ENCODE measurements at places on chromosomes 7 and 10.

GRCh38 chr10:55870186-55870585 lies 490.9 kb downstream of the ZWINT start:
- DNase-seq: no peak

DNA sequence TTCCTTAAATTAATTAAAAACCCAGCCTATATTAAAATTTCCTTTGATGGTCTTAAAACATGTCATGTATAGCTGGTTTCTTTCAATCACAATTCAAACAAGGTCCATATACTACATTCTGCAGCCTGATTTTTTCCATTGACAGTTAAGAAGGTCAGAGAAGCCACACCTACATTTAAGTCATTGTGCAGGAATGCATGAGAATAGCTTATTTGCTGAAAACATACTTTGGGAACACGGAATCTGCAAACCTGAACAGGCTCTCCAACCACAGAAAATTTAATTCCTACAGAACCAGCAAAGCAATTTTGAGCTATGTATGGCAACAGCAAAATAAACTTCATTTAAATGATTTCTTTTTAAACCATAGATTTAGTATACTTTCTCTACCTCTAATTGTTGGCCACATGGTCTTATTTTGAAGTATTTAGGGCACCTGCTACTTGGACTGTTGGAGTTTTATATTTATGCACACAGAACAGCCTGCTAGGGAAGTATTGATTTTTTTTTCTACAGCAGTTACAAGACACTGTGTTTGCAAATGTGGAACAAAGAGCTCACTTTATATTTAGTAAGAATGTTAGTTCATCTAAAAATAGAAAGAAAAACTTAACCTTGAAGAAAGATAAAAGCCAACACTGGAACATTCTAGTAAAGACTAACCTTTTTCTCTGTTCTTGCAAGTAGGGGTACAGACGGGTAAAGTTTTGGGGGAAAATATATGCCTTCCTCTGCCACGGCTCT lies 240.9 kb upstream of the IMMP2L start:
- peak; percentile 26 for DNase-seq

DNA sequence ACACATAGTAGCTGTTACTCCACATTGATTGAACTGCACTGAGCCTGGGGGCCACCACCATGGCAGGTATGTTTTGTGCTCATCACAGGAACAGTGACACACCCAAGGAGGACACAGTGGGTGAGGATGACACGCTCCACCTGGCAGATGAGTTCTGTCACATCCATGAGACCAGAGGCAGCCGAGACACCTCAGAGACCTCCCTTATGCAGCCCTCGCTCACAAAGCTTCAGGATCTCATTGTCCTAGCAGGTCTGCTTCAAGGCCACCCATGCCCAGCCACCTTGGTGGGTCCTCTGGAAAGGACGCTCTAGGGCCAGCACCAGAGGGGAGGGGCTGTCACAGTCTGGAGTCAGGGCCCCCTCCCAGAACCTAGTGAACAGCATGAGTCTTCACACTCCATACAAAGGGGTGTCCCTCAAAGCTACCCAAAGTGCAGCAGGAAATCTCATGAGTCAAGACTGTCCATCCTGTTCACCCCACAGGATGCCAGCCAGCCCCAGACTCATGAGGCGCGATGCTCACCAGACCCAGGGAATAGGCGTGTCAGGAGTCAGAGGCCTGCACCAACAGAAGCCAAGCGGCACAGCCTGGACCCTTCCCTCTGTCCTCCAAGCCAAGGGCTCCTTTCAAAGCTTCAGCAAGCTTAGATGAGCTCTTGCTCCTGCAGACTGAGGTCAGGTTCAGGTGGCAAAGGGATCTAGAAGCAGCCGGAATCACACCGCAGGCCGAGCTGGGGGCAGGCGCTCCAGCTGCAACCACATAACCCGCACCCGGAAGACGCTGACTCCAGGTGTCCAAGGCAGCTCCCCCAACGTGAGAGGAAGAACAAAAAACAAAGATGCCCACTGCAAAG lies 9.6 kb downstream of the FAM53B start:
- no peak for DNase-seq

- DNase-seq: no peak
Measured at GRCh38 chr7:1113548-1113885, 25.6 kb downstream of the GPER1 start.

DNA sequence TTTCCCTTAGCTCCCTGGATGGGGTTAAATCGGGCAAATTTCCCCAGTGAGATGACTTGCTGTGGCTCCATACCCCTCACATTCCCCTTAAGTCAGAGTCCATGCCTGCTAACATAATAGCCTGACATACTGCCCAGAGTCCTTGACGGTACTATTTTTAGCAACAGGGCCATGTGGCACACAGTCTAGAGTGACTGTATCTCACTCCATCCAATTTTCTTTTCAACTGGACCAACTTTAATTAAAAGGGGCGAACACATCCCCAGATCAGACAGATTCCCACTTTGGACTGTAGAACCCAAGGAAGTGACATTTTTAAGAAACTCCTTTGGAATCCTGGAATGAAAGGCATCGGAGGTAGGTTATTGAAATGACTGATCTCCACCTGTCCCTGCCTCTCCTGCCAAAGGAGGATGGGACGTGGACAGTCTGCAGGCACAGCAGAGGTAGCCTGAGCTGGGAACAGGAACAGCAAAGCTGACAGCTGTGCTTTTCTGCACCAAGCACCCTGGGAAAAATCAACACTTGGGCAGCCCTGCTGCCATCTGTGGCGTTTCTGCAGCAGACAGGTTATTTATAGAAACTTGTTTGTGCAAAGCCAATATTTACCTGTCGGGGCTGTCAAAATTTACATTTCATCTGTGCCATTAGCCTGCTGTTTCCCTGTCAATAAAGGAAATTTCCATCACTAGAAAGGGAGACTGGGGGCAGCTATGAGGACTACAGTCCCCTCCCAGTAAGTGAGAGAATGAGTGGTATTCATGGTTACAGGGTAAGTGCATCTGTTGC lies 221.5 kb upstream of the AOAH start:
- no peak for DNase-seq

DNA sequence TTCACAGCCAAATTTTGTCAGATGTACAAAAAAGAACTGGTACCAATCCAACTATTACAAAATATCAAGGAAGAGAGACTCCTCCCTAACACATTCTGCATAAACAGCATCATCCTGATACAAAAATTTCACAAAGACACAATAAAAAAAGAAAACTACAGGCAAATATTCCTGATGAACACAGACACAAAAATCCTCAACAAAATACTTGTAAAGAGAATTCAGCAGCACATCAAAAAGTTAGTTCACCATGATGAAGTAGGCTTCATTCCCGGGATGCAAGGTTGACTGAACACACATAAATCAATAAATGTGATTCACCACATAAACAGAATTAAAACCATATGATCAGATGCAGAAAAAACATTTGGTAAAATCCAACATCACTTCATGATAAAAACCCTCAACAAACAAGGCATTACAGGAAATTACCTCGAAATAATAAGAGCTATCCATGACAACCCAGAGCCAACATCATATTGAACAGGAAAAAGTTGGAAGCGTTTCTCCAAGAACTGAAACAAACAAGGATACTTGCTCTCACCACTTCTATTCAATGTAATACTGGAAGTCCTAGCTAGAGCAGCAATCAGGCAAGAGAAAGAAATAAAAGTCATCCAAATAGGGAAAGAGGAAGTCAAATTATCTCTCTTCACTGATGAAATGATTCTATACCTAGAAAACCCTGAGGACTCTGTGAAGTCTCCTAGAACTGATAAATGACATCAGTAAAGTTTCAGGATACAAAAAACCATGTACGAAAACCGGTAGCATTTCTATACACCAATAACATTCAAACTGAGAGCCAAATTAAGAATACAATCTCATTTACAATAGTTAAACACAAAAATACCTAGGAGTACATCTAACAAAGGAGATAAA lies 223.1 kb downstream of the REEP3 start:
- DNase-seq: peak; percentile 60

GRCh38 chr7:13988731-13989125 lies 738 bp downstream of the ETV1 start:
- peak; percentile 52 for DNase-seq

- DNase-seq: no peak
Measured at GRCh38 chr10:124006526-124006925, 86.9 kb downstream of the CHST15 start.

GRCh38 chr7:123645516-123645915 lies 10.2 kb upstream of the LMOD2 start:
- peak; percentile 33 for DNase-seq

- DNase-seq: no peak
Measured at GRCh38 chr10:81036257-81036656, 498.6 kb downstream of the SH2D4B start.

GRCh38 chr10:6411436-6411835 lies 168.6 kb downstream of the PRKCQ start:
- DNase-seq: no peak

DNA sequence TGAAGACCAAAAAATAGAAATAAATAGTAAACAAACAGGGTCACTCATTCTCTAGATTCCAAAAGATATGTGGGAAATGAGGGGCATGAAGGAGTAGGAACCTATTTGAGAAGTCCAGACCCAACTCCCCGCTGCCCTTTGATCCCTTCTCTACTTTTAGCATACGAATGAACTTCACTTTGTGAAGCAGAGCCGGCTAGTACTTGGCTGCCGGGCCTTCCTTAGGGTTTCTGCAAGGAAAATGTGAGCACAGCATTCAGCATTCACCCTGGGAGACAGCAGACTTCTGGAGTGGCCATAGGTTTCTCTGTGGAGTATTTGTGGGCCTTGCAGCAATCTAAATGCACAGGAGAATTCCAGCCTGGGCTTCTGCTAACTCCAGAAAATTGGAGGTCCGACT lies 76.3 kb upstream of the PRKAR2B start:
- DNase-seq: no peak

DNA sequence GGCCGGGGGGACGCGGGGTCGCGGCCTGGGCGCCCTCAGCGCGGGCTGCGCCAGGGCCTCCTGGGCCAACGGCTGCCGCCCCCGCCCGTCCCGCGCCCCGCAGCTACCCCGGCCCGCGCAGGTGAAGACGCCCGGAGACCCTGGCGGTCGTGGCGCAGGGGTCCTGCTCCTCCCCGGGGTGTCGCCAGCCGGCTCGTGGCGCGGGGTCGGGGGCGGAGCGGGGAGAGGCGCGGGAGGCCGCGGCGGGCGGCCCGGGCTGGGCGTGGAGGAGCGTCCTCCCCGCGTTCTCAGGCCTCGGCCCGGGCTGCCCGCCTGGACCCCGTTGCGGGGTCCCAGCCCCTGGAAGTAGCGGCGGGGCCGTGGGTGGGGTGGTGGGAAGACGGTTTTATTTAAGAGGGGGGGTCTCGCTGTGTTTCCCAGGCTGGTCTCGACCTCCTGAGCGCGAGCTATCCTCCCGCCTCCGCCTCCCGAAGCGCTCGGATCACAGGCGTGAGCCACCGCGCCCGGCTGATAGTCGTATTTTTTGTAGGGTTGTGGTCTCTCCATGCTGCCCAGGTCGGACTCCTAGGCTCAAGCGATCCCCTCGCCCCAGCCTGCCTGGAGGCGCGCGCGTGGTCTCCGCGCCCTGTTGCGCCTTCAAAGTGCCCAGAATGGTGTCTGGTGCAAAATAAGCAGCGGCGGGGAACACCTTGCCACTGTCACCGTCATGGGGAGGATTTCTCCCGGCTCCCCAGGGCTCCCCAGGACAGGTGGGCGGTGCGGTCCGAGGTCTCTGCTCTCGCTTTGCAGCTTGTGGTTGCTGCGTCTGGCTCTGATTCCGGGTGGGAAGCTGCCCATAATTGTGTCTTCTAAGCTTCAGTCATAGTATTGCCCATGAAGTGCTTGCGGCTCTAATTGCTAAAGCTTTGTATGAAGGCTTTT lies 15.3 kb upstream of the SUN1 start:
- no peak for DNase-seq

All from cardiac fibroblast (primary cell).